LoVo (cell line): ENCODE measurements at places on chromosomes 6 and 20.

DNA sequence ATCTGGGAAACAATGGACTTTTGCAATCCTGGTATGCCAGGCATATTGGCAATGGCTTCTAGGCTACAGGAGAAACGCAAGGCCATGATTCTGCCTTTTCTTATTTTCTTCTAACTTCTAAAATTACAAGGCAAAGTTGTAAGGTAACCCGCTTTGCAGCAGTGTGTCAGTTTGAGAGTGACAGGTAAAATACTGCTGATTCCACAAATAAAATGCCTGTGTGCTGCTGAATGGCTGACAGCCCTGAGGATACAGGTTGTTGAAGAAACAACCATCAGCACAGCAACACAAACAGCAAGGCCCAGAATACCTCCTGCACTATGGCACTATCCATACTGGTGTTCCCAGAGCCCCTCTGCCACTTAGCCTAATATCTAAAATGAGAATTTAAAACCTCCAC is 37.1 kb downstream of the SLC17A1 start:
- no peak for DNase-seq

GRCh38 chr6:112231594-112232060 is 22.7 kb downstream of the LAMA4 start:
- no peak for DNase-seq

DNA sequence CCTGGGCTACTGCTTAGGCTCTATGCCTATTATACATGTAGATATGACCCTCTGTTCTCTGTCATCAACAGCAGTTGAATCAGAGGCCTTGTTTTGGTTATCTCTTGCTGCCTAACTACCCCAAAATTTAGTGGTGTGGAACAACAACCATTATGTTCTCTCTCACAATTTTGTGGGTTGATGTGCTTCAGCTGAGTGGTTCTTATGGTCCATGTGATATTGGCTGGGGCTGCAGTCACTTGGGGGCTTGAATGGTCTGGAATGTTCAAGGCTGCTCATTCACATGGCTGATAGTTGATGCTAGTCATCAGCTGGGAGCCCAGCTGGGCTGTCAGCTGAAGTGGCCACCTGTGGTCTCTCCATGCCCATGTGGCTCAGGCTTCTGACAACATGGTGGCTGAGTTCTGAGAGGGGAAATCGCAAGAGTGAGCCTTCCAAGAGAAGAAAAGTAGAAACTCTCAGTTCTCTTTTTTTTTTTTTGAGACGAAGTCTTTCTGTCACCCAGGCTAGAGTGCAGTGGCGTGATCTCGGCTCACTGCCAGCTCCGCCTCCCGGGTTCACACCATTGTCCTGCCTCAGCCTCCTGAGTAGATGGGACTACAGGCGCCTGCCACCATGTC is 47.8 kb downstream of the SHLD1 start:
- no peak for DNase-seq

DNA sequence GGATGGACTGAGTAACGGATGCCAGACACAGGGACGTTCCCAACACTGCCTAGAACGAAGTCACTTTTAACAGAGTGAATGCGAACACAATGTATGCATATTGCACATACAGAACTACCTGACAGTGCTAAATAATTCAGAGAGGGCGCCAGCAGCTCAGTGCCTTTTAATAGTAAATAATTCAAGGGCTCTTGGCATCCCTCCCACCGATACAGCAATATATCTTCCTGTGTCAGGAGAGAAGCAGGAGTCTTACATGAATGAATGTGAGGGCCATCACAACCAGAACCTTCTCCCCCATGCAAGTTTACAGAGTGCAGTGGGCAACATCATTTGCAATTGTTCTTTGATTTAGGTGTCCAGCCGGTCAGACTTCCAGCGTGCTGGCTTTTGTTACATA is 88.4 kb upstream of the KCNG1 start:
- DNase-seq: no peak

DNA sequence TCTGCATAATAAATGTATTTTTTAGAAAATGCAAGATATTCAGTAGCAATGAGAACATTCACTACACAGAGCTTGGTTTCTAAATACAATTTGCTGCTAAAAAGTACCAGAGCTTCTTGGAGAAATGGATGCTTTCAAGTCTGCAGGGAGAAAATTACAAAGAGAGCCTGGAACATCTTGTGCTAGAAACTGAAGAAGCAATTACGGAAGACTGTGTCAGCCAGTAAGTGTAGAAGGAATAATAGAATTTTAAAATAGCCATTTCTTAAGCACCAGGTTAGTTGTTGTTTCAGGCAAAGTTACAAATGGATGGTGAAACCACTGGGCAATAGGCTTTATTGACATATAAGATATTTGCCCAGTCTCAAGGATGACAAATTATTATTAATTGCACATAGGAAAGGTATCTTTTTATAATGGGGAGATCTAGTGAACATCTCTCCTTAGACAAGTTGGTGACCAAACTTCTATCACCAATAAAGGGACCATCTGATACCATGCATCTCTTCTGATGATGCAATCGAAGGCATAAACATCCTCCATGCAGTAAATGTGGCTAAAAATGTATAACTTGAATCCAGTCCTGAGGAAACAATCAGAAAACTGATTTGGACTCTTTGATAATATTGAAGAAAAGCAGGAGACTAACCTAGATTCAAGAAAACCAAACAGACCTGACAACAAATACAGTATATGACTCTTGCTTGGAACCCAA is 81.7 kb downstream of the ARHGAP18 start:
- no peak for DNase-seq

DNA sequence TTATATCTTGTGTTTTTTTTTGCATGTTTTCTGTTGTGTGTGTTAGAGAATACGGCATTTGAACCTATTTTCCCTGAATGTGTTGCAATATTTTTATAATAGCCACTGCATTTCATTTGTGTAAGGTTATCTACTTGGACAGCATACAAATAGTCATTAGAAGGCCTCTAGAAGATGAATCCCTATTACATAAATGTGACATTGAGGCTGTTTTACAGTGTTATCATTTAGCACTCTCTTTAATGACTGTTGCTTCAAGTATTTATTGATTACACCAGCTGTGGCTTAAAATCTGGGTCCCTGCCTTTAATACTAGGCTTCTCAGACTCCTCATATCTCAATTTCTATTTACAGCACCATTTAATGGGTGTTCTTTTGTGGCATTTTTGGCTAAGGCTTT is 465.8 kb downstream of the FRK start:
- no peak for DNase-seq

- no peak for DNase-seq
These were observed 97.7 kb downstream of the SLC16A10 start for GRCh38 chr6:111184827-111185532.

DNA sequence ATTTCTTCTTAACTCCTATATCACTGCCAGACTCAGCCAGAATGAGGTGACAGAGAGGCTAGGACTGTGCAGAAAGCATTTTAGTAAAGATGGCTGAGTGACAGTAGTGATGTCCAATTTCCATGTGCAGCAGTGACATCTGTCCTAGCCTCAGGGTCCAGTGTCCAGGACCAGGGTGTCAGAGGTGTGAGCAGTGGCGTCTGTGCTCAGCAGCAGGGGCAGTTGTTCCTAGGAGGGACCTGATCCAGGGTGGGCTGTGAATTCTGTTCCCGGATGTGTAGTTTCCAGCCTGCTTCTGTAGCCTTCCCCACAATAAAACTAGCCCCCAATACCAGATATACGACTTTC is 6.0 kb downstream of the HLA-B start:
- no peak for DNase-seq

GRCh38 chr20:48530957-48531356 is 296.8 kb downstream of the PREX1 start:
- DNase-seq: no peak

- DNase-seq: no peak
These were observed 38.9 kb downstream of the SNRNP48 start for GRCh38 chr6:7628909-7629308.

DNA sequence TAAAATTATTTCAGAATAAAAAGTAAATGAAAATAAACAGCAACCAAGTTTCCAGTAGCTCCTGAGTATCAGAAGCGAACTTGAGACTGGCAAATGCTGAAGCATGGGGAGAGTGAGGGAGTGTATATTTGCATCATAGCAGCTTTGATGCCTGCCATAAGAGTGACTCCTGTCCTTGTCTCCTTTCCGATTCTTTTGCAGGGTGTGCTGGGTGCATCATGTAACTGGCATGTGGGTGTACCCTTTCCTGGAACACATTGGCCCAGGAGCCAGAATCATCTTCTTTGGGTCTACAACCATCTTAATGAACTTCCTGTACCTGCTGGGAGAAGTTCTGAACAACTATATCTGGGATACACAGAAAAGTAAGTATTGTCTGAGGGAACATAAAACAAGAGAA is 117.4 kb downstream of the ADAT2 start:
- no peak for DNase-seq

DNA sequence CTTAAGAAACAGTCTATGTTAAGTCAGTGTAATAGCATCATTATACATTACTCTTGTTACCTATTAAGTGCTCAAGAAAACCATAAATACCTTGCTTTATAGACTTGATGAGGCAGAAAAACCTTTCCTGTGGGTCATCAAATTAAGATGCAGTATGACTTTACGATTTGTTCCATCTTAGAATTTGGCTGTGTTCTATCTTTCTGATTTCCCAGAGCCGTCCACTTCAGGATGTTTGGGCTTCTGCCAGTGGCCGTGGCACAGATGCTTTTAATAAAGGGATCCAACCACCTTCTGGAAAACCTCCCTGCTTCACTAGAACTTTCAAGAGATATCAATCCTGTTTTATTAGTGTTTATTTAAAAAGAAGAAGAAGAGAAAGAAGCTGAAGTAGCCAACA is 71.2 kb downstream of the PDE7B start:
- no peak for DNase-seq

- DNase-seq: peak; percentile 21
These were observed 107.8 kb upstream of the RNF217 start for GRCh38 chr6:124854338-124854922.

DNA sequence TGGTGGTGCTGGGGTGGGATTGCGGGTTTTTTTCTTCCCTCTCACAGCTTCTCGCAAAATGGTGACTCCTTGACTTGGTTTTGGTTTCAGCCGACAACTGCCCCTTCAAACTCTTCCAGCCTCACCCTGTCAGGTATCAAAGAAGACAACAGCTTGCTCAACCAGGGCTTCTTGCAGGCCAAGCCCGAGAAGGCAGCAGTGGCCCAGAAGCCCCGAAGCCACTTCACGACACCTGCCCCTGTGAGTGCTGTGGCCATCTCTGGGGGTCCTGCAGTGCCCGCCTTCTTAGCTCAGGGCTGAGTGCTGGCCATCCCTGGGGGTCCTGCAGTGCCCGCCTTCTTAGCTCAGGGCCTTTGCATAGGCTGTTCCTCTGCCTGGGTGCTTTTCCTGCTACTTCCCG is 11.8 kb downstream of the GTSF1L start:
- DNase-seq: no peak

DNA sequence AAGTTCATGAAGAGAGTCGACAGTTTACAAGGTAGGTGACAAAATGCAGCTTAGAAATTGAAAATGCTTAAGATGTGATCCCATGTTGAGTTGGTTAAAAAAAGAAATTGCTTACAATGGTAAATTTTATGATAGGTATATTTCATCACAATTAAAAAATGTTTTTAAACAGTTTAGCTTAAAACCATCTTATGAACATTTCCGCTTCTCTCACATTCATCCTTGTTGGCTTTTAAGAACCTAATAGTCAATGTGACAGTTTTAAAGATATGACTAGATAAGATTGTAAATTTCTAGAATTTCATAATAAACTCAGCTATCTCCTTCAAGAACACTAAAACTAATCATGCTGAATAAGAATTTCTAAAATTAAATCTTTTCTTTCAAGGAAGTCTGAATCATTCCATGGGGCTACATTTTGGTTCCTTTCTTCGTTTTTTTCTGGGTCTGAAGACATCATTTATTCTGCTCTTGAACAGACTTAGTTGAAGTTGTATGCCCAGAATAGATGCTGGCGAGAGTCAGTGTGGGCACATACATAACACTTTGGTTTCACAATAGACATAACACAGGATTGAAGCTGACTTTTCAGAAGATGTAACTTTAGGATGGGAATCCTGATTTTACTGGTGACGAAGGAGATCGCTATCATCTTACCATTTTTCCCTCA is 35.9 kb upstream of the LTV1 start:
- no peak for DNase-seq

- DNase-seq: no peak
These were observed 125.2 kb downstream of the TSHZ2 start for GRCh38 chr20:53097371-53097770.

GRCh38 chr6:111857674-111858337 is 15.4 kb downstream of the FYN start:
- no peak for DNase-seq

GRCh38 chr6:14283600-14284235 is 166.1 kb downstream of the CD83 start:
- DNase-seq: no peak

DNA sequence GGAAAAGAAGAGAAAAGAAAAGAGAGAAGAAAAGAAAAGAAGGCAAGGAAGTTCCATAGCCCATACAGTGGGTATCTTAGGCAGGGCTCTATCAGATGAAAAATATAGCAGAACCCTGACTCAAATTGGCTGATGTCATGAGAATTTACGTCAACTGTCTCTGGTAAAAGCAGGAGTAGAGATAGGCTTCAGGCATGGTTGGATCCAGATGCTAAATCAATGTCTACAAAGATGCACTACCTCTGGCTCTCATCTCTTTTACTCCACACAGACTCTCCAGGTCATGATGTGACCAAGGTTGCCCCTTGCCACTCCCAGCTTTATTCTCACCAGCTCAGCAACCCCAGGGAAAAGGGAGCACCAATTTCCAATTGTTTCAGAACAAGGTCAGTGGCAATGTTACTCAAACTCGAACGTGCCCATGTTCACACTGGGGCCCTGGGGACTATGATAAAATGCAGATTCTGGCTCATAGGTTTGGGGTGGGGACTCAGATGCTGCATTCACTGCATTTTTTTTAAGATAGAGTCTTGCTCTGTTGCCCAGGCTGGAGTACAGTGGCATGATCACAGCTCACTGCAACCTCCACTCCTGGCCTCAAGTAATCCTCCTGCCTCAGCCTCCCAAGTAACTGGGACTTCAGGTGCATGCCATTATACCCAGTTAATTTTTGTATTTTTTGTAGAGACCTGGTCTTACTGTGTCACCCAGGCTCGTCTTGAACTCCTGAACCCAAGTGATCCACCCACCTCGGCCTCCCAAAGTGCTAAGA is 33.4 kb upstream of the PTGIS start:
- DNase-seq: no peak

- DNase-seq: no peak
These were observed 80.7 kb upstream of the EEF1E1 start for GRCh38 chr6:8182902-8183665.

DNA sequence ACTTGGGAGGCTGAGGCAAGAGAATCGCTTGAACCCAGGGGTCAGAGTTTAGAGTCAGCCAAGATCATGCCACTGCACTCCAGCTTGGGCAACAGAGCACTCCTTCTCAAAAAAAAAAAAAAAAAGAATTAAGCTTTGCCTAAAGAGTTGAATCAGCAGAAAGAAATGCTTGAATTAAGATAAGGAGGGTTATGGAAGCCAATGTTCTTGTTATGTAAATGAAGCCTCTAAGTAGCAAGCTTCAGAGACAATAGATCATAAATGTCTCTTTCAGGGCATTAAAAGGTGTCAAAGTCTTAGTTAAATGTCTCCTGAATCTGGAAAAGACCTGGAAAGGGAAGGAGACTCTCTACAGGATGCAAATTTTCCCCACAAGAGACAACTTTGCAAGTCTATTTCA is 69.7 kb upstream of the FAM83B start:
- no peak for DNase-seq
